Mesothelial cell of epicardium (in vitro differentiated cells): ENCODE measurements at places on chromosomes 7 and 10.

DNA sequence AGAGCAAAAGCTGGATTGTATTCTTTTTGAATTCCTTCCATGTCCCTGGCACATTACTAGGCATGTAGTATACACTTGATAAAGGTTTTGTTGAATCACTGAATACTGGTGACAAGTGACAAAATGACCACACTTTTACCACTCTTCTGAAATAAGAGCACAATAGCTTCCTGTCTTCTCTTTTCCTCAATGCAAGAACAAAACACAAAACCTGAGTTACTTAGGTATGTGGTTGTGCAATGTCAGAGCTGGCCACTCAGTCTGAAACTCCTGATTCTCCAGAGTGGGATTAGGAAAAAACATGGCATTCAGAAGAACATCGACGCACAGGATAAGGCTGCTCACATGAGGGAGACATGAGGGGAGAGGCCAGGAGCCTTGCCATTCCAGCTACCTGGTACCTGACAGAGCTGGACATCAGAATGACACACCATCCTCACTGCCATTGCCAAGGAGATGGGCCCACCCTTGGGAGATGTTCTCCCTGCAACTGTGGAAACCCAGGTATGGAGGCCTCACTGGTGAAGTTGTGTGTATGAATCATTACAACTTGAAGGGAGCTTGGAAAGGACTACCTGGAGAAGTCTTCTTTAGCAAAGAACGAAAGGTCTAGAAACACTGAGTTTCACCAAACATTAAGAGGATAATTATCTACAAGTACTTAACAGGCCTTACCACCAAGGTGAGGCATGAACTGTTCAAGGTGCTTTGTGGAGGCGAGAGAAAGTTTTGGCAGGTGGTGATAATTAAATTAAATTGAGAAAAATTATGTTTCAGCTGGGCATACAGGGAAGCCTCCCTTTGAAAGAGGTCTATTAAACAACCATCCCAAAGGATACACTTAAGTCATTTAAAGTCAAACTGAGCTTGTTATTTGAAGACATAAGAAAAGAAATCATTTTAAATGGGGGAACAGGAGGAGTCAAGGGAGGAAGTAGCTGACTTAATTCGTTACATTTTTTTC, 246.5 kb upstream of the AOAH start:
- no peak for DNase-seq

DNA sequence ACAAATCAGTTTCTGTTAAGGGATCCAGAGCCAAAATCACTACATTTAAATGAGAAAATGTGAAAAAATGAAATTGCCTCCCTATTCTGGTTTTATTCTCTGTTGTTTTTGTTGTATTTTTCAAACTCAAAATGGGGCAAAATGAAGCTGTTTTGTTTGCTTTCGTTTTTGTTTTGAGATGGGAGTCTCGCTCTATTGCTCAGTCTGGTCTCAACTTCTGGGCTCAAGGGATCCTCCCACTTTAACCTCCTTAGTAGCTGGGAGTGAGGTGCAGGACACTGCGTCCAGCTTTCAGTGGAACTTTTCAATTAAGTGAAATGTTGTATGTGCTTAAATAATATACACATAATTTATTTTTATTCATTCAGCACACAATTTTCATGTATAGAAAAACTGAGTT, 205.0 kb downstream of the SORCS1 start:
- no peak for DNase-seq

DNA sequence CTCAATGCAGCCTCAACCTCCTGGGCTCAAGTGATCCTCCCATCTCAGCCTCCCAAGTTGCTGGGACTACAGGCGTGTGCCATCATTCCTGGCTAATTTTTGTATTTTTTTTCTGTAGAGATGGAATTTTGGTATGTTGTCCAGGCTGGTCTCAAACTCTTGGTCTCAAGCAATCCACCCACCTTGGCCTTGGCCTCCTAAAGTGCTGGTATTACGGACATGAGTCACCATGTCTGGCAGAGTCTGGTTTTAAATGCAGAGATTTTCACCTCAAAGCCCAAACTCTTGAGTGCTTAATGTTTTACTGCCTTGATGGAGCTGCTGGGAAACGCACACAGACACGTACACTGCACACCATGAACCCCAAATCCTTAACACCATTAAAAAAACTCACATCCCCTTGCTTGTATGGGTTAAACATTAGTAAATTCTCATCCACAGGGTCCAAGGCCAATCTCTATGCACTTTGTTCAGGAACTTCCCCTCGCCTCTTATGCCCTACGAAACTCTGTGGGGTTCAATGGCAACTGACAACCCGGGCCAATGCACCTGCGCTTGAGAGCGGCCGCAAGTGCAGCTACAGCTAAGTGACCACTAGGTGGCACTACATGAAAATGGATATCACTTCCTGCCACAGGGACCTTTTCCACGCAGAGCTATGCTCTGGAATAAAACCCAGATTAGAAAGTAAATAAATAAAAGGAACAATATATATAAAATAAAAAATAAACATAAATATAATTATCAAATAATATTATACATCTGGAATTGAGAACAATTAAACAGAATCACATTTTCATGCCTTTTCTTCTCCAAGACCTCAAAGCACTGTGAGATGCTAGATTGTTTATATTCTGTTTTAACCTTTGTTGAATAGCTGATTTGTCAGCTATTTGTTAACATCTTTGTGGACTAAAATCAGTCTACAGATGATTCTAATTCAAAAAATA, 66.9 kb upstream of the AFAP1L2 start:
- DNase-seq, result peak; percentile 60

DNA sequence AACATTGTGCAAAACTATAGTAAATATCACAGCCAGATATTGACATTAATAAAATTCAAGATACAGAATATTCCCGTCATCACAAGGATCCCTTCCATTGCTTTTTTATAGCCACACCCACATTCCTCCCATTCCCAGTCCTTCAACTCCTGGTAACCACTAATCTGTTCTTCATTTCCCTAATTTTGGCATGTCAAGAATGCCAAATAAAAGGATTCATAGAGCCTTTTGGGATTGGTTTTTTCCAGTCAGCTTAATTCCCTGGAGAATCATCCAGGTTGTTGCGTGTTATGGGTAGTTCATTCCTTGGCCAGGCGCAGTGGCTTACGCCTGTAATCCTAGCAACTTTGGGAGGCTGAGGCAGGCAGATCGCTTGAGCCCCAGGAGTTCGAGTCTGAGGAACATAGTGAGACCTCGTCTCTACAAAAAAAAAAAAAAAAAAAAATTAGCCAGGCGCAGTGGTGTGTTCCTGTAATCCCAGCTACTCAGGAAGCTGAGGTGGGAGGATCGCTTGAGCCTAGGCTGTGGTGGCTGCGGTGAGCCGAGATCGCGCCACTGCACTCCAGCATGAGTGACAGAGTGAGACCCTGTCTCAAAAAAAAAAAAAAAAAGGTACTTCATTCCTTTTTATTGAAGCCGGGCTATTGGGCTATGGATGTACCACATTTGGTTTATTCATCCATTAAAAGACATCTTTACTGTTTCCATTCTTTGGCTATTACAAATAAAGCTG, 2.7 kb downstream of the OGDH start:
- DNase-seq, result no peak

DNA sequence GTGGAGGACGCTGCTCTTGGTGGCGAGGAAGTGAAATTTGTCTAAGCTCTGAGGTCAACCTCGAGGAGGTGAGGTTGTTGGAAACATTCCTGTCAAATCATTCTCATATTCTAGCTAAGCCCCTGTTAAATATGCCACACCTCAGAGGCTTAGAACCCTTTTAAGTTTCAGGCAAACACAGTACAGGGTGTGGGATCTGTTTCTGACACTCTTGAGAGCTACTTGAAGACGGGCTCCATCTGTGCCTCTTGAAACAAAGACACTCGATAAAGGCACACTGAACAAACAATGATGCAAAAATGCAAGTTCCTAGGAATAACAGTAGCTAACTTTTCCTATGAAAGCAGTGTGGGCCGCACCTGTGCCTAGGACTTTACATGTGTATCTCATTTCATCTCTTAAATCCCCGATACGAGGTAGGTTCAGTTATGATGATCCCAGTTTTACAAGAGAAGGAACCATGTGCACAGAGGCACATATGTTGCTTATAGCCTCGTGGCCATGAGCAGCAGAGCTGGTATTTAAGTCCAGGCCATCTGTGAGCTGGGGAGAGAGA, 299.2 kb downstream of the CCDC3 start:
- no peak for DNase-seq

DNA sequence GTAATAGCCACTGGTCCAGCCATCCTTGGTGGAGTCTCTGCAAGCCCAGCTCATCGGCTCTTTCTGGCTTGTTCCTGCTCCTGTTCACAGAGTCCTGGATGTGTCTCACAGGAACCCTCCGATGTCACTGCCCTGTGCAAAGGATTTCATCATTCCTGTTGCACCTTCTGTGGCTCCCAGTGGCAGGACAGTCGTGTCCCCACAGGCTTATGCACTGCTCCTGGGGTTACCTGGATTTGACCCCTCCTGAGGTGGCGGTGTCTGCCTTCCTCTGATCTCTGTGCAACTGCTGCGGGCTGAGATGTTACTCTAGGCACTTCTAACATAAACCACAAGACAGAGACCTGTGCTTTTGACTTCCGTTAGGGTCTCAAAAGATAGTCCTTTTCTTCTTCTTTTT, 30.6 kb downstream of the APBB1IP start:
- no peak for DNase-seq

- DNase-seq, result no peak
Measured at GRCh38 chr10:43027331-43027955, 49.4 kb upstream of the RET start.

DNA sequence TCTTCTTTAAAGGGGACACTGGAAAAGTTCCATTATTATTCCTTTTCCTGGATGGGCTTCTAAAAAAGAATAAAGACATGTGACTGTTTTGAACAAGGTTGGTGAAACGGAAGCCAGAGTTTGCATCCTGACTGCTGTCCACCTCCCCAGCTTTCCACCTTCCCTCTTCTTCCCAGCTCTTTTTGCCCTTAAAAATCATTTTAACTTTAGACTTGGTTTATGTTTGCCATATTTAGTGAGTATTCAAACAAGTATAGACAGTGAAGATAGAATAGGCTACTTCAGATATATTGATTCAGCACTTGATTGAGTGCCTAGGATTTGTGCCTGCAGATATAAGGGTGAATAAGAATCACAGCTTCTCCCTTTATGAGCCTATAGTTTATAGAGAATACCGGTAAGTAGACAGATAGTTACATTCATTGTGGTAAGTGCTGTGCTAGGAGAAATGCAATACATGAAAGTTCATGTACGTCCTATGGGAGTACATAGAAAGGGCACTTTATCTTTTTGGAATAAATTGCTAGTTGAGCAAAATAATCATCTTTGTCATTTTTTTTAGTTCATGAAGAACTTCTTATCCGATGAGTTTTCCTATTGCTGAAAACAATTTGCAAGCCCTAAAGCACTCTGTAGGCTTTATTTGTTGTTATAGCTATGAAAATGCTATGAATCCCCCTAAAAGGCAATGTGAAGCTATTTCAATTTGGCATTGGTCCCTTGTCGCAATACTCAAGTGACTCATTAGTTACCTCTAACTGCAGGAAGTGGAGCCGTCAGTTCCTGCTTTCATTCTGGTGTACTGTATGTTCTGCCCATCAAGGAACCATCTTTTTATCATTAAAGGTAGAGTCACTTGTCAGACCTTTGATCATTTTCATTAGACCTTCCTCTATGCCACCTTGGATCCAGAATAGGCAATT, 57.2 kb upstream of the STRIP2 start:
- DNase-seq, result no peak

- DNase-seq, result no peak
Measured at GRCh38 chr7:19491371-19491770, 217.5 kb downstream of the POLR1F start.

DNA sequence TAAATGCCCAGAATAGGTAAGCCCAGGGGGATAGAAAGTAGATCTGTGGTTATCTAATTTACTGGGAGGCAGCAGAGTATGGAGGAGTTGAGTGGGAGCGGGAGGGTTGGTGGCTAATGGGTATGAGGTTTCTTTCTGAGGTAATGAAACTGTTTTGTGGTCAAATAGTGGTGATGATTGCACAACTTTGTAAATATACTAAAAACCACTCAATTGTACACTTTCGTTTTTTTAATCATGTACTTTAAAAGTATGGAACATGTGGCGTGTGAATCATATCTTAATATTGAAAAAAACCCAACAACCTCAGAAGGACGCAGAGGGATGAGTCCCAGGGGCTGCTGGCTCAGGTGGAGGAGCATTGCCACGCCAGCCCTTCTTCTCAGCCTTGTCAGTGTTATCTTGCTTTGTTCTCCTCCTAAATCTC, 118.1 kb downstream of the WDR11 start:
- DNase-seq, result no peak

- DNase-seq, result no peak
Measured at GRCh38 chr10:49649936-49650723, 29.3 kb upstream of the C10orf53 start.

DNA sequence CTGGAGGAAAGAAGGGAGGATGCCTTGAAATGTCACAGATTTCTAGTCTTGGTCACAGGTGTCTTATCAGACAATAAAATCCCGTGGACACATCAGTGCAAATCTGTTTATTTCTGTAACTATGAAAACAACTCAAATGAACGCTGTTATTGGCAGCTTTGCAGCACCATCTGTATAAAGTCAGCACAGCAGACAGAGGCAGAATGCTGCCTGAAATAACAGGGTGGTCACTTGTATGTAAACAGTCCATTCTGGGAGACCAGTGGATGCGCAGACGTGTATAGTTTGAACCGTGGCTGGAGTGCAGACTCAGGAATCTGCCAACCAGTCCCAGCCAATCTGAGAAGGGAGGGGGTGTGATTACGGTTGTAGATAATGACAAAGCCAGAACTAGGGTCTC, 54.8 kb downstream of the SEC23IP start:
- no peak for DNase-seq

DNA sequence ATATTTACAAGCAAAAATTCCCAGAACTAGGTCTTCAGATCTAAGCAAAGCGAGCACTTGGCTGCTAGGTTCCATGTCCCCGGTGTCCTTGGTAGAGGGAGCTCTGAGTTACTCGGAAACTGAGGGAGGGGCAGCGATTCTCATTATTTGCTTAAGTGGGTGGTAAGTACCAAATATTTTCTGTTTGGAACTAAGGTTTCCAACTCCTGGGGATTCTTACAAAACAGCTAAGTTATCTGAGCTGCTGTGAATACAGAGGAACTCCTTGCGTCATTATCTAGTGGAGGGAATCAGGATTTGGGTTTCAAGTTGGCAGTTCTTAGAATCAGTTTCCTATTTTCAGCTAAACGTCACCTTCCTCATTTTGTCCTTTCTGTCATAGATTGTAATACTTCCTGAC, 76.8 kb upstream of the IKZF1 start:
- DNase-seq, result no peak

DNA sequence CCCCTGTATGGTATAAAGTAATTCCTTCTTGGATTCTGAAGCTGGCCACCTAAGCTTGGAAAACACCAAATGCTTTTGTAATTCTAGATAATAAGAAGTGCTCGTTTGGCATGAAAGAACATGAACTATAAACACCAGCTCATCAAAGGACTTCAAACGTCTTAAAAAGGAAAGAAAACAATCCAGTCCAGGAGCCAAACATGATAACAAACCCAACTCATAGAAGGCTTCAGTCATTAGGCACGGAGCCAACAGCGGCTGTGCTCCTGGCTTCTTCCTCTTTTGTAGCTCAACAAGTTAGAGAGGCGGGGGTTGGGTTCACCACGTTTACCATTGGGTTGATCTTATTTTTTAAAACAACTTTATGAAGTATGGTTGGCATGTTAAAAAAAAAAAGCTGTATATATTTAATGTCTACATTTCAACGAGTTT, 56.4 kb upstream of the ECHDC3 start:
- DNase-seq, result no peak

- DNase-seq, result no peak
Measured at GRCh38 chr7:65912237-65912636, 39.4 kb downstream of the VKORC1L1 start.
